BJ (cell line): ENCODE measurements at places on chromosomes 4 and X. TPM values are rescaled to one million over a fixed set of nuclear protein-coding genes. Genes with fewer than 3 reads are reported as not detected.

- no peak for DNase-seq
These were observed 1.0 kb upstream of the OTOP1 start for GRCh38 chr4:4227510-4228355.

- DNase-seq = no peak
These were observed 235.1 kb downstream of the NR3C2 start for GRCh38 chr4:148207068-148207467.

GRCh38 chr4:168453146-168453545, 27.1 kb downstream of the DDX60L start:
- DNase-seq = no peak

DNA sequence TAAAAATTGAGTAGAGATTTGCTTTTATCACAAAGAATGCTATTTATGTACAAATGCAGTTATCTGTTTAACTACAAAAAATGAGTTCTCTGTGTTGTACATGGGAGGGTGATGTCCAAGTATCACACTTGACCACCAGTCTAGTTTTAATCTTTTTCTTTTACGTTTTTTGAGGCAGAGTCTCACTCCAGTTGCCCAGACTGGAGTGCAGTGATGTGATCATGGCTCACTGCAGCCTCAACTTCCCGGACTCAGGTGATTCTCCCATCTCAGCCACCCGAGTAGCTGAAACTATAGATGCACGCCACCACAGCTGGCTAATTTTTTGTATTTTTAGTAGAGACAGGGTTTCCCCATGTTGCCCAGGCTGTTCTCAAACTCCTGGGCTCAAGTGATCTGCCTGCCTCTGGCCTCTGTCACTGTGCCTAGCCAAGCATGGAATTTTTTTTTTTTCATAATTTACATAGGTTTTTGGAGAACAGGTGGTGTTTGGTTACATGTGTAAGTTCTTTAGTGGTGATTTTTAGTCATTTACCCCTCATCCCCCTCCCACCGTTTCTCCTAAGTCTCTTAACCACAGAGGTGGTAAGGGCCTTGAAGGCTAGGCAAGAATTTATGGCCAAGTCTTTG, 47.9 kb upstream of the RPA4 start:
- no peak for DNase-seq

- peak; percentile 42 for DNase-seq
These were observed 56.2 kb downstream of the RTL9 start for GRCh38 chrX:110414679-110415439.

Gene ARHGAP10
- 17.6 and 20.2 TPM in 2 replicates for polyA plus RNA-seq

Gene PDLIM3
- 0.05 and 0.11 TPM in 2 replicates for polyA plus RNA-seq

Gene MUC7
- not detected in 2 replicates for polyA plus RNA-seq

Gene CT45A3
- not detected in 2 replicates for polyA plus RNA-seq

Gene PNMA6F
- polyA plus RNA-seq = not detected in 2 replicates

DNA sequence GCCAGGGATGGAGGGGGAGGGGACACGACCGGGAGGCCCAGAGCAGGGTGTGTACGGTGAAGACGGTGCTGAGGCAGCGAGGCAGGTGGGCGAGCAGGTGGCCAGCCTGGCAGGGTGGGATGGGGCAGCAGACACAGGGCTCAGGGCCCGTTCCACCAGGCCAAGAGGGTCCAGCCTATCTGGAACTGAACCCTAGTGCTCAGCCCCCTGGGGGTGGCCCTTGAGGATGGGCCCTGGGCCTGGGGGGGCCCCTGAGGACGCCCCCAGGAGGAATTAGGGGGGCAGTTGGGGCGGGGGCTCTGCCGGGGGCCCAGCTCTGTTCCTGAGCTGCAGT, 3.0 kb upstream of the HGFAC start:
- DNase-seq = no peak

Gene MMRN1
- not detected in 2 replicates for polyA plus RNA-seq

- DNase-seq = no peak
These were observed 151.6 kb downstream of the LRBA start for GRCh38 chr4:150863456-150863855.

- DNase-seq = no peak
These were observed 928.3 kb downstream of the GLUD2 start for GRCh38 chrX:121975671-121976070.

Gene RAB40A
- 0.48 and 0.56 TPM in 2 replicates for polyA plus RNA-seq

GRCh38 chr4:172818901-172819300, 349.7 kb upstream of the GALNT7 start:
- no peak for DNase-seq

Gene ZNF630
- 0.90 and 1.5 TPM in 2 replicates for polyA plus RNA-seq

DNA sequence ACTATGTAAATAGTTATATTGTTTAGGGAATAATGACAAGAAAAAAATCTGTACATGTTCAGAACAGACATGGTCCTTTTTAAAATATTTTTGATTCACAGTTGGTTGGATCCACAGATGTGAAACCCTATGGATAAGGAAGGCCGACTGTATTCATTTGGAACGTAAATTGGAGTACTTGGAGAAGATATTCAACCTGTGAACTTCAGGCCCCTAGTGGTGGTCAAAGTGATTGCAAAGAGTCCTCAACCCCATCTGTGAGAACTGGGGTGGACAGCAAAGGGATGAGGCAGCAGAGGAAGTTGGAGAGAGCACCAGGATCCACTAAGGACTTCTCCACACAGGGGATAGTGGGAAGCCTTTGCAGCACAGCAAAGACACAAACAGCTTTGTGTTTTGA, 6.2 kb upstream of the CXCL13 start:
- no peak for DNase-seq

Gene CT45A2
- not detected in 2 replicates for polyA plus RNA-seq

Gene OPN1MW2
- not detected in 2 replicates for polyA plus RNA-seq

GRCh38 chrX:1493877-1494510, 41.3 kb upstream of the ASMTL start:
- DNase-seq = no peak

Gene CT47B1
- not detected in 2 replicates for polyA plus RNA-seq

Gene CPXCR1
- not detected in 2 replicates for polyA plus RNA-seq

- no peak for DNase-seq
These were observed 69.3 kb downstream of the GPAT3 start for GRCh38 chr4:83605210-83605609.

DNA sequence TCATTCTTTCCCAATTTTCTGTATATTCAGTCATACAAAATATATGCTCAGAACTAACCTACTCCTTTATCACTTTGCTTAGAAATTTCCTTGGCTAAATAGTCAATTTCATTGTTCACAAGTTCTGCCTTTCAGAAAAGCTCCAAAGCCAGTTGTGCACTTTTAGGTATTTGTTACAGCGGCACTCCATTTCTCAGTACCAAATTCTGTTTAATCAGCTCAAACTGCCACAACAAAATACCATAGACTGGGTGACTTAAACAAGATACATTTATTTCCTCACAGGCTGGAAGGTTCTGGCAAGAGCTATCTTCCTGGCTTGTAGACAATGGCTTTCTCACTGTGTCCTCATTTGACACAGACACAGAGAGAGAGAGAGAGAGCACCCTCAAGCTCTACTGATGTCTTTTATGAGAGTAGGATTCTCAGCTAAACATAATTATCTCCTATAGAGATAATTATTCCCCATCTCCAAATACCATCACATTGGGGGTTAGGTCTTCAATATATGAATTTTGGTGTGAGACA, 188.8 kb upstream of the FSTL5 start:
- DNase-seq = no peak

GRCh38 chr4:108556588-108557200, 63.7 kb upstream of the RPL34 start:
- DNase-seq = no peak

DNA sequence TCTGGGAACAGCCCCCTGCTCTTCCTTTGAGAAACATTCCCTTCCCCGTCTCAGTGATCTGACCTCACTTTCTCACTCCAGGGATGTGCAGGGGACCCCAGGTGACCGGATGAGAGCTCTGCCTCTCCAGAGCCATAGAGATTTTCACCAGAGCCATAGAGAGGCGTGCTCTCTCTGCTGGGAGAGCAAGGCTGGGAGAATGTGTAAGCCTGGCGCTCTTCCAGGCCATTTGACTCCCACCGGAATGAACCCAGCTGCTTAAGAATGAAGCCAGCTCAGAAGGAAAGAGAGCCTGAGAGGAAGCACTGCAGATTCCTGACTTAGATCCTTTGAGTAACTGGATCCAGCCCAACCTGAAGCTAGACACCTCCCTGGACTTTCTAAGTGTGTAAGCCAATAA, 106.4 kb downstream of the DHX15 start:
- no peak for DNase-seq
